ENCODE measurements at places on chromosomes 16 and 17. TPM values are rescaled to one million over a fixed set of nuclear protein-coding genes. Genes with fewer than 3 reads are reported as not detected.

BRCA1 gene
- 13.0 TPM for total RNA-seq

RHBDL3 gene
- not detected for total RNA-seq

RNF227 gene
- total RNA-seq = 9.3 TPM

TMEM114 gene
- total RNA-seq = not detected

MEFV gene
- 1.7 TPM for total RNA-seq

GOSR2 gene
- 42.0 TPM for total RNA-seq

FBXO39 gene
- total RNA-seq = 0.73 TPM

AIPL1 gene
- not detected for total RNA-seq

INCA1 gene
- not detected for total RNA-seq

DNA sequence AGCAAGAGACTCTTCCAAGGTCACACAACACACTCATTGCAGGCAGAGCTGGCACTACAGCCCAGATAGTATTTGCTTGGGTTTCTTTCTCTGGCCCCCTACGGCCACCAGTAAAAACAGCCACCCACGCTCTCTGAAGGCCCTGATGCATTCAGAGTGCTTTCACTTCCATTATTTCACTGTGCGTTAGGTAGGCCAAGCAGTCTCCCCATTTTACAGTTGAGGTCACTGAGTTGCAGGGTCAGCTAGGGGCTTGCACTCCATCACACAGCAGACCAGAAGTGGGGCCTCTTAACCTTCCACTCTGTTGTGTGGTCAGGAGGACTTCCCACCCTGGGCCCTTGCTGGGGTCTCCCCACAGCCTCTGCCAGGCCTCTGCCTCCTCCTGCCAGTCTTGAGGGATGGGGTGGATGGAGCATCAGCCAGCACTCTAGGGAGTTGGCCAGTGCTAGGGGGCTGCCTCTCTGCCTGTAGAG lies 2.5 kb downstream of the TBX21 start:
- DNase-seq = no peak

GRCh38 chr16:19741354-19741753 lies 23.3 kb downstream of the IQCK start:
- DNase-seq = no peak

DNA sequence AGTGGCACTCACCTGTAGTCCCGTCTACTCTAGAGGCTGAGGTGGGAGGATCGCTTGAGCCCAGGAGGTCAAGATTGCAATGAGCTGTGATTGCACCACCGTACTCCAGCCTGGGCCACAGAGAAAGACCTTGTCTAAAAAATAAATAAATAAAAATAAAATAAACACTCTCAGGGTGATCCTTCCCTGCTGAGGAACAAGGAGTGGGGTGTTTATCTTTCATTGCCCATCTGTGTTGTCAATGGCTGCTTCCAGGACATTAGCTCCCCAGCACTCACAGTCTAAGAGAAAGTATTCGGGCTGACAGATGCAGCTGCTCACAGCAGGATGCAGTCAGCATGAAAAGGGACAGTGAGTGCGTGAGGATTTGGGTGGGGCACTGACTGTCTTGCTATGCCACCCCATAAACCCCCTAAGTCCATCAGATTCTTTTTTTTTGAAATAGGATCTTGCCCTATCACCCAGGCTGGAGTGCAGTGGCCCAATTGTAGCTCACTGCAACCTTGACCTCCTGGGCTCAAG lies 31.3 kb upstream of the RBBP6 start:
- no peak for DNase-seq

DNA sequence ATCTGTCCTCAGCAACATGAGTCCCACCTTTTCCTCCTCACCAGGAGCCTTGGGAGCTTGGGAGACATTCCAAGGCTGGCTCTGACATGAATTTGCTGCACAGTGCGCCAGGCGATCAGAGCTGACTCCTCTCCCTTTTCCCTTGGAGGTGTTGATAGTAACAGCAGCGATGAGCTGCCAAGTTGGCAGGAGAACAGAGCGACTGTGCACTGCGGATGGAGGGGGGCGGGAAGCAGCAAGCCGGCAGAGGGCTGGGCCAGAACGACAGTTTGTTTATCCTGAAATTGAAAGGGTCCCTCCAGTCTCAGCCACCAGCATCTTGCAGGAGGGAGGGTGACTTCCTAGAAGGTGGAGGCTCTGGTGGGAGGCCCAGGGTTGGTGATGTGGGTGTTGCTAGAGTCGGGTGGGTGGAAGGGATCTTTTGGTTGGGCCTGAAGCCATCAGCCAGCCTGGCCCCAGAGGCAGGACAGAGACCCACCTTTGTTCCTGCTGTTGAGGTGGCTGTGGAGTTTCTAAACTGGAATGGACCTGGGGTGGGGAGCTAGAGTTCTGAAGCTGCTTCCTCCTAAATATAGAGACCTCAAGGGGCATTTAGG lies 22.5 kb upstream of the DYNLL2 start:
- DNase-seq = peak; percentile 86

DNA sequence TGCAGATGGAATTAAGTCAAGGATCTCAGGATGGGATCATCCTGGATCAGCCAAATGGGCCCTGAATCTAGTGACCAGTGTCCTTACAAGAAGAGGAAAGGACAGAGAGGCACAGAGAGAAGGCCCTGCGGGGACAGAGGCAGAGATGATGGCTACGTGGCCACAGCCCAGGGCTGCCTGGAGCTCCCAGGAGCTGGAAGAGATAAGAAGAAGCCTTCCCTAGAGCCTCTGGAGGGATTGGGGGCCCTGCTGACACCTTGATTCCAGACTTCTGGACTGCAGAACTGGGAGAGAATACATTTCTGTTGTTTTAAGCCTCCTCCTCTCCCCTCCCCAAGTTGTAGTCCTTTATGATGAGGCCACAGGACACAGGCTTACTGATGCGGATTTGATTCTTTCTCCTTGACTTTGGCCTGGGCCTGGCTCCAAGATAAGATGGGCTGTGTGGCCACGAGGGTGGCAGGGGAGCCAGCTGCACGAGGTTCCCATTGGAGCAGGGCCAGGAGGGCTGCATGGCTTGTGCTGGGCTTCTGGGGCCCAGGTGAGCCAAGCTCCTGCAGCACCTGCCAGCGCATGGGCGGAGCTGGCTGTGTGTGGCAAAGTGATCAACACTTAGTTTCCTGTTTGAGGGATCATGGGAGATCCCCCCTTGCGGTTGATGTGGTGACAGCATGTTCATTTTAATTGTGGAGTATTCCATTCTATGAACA lies 146.1 kb downstream of the IRF8 start:
- DNase-seq = no peak

DNA sequence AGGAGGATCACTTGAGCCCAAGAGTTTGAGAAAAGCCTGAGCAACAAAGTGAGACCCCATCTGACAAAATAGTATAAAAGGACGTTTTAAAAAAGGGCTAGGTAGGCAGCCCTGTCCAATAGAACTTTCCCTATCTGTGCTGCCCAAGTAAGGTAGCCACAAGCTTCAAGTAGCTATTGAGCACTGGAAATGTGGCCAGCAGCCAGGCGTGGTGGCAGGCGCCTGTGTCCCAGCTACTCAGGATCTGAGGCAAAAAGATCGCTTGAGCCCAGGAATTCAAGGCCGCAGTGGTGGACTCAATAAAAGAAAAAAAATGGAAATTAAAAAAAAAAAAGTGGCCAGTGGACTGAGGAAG lies 1.5 kb upstream of the NQO1 start:
- DNase-seq = no peak

DNA sequence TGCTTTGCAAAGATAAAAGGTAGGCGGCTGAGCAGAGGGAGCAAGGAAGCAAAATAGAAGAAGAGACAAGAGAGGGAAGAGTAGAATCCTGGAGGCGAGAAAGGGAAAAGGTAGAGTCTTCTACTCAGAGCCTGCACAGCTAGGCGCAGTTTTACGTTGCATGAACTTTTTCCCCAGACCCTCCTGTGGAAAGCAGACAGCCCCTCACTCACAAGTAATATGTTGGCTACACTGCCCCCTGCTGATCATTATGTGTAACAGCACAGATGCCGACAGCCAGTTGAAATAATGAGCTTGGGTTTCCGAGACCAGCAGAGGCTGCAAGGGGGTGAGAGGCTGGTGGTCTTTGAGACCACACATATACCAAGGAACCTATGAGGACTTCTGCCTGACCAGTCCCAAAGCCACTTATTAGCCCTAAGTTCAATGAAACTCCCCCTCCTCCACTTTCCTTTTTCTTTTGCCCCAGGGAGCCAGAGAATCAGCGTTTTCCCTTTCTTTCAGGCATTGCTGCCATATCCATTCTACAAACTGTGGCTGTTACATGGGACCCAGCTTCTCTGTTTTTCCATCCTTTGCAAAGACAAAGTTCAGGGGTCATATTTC lies 22.5 kb upstream of the CMTR2 start:
- DNase-seq = no peak

DNA sequence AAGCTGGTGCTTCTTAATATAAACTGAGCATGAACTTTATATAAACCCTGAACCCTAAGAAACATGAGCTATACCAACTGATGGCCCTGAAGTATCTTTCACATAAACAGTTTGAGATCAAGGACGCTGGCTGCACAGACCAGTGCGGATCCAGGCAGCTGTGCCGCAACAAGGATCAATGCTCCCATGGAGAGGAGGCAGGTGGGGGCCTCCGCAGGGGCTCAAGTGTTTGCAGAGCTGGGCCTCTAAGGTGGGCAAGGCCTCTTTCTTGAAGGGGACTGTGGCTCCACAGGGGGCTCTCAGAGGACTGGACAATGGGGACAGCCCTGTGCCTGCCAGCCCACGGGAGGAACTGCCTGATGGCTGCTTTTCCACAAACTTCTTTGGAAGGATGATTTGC lies 46.0 kb downstream of the NDEL1 start:
- no peak for DNase-seq
